Smooth muscle cell of the pulmonary artery (primary cell): ENCODE measurements at places on chromosomes 12 and 14. TPM values are rescaled to one million over a fixed set of nuclear protein-coding genes. Genes with fewer than 3 reads are reported as not detected.

The ZC2HC1C gene
- 0.69 and 0.85 TPM in 2 replicates for total RNA-seq

The RNU6-8 gene
- total RNA-seq, result not detected in 2 replicates

The SNX6 gene
- total RNA-seq, result 84.4 and 102 TPM in 2 replicates

The BHLHE41 gene
- total RNA-seq, result 5.3 and 6.1 TPM in 2 replicates

The RHEBL1 gene
- 0.23 and 0.59 TPM in 2 replicates for total RNA-seq

The GPR84 gene
- total RNA-seq, result 0.07 and 0.13 TPM in 2 replicates

The NANOG gene
- total RNA-seq, result not detected in 2 replicates

The DLK1 gene
- not detected in 2 replicates for total RNA-seq

The TAS2R19 gene
- 5.1 and 9.1 TPM in 2 replicates for total RNA-seq

The ATG2B gene
- total RNA-seq, result 27.4 and 30.2 TPM in 2 replicates

The RFLNA gene
- total RNA-seq, result 5.7 and 14.8 TPM in 2 replicates

The RPGRIP1 gene
- not detected in 2 replicates for total RNA-seq

The HAL gene
- total RNA-seq, result 1.2 TPM in 1 of 2 replicates, not detected in the other

The KRT6C gene
- 0.07 TPM in 1 of 2 replicates, not detected in the other for total RNA-seq

The SIRT4 gene
- total RNA-seq, result 1.5 and 2.0 TPM in 2 replicates

The TMPRSS12 gene
- not detected in 2 replicates for total RNA-seq

The FAM181A gene
- total RNA-seq, result not detected in 2 replicates

The GALNT16 gene
- 1.7 and 4.9 TPM in 2 replicates for total RNA-seq

The AVPR1A gene
- 1.9 TPM in 1 of 2 replicates, not detected in the other for total RNA-seq
